ENCODE measurements at places on chromosomes 12 and 14.

DNA sequence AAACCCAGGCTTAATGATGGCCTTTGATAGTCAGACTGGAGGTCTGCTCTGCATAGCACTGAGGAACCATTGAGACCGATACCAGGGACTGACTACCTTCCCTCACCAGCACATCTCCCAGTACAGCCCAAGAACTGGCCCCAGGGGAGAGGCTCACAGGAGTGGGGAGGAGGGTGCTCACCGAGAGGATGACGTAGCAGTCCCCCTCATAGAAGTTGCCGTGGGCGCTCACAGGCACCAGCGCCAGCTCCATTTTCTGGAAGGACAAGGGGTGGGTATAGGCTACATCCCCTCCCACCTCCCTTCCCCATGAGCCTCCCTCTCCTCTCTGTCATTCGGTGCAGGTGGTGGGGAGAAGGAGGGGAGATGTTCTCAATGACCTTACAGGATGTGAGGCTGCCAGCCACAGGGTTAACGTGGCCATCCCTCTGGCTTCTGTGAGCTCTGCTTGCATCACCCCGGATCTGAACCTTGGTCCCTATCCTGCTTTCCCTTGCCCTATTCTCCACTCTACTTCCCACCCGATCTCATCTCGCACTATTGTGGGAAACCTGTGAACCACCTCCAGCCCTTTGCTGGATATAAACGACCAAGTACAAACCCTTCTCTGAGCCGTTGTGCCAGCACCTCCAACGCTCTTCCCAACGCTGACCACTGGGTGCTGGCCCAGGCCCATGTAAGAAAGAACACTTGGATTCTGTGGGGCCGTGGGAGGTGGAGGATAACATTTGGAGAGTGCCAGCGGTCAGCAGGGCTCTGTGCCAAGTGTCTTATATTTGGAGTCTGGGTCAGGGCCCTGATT, 4.4 kb downstream of the AVIL start:
- DNase-seq: peak; percentile 47

GRCh38 chr14:58299401-58300330, 1.3 kb downstream of the ARID4A start:
- DNase-seq: peak; percentile 30

GRCh38 chr12:6336889-6337853, 4.7 kb downstream of the TNFRSF1A start:
- no peak for DNase-seq

DNA sequence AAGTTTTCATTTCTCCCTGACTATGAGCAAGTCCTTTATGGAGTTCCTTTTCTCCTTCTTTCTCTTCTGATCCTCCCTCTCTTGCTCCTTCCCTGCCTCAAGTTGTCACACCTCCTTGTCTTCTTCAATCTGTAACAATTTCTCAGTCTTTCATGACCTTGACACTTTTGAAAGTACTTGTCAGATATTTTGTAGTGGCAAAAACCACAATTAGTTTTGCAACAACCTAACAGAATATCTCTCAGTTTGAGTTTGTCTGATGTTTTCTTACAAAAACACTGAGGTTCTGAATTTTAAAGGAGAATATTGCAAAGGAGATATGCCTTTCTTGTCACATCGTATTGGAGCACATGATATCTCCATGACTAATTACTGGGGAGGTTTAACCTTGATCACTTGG, 4.1 kb upstream of the CRADD start:
- DNase-seq: no peak

- no peak for DNase-seq
Measured at GRCh38 chr12:6332459-6332858, 9.4 kb downstream of the TNFRSF1A start.

- DNase-seq: no peak
Measured at GRCh38 chr12:14836336-14837210, 6.8 kb downstream of the ART4 start.

- no peak for DNase-seq
Measured at GRCh38 chr12:96434107-96434506, 33.9 kb upstream of the CDK17 start.

GRCh38 chr12:57793920-57794319, 11.3 kb downstream of the TSFM start:
- DNase-seq: no peak

DNA sequence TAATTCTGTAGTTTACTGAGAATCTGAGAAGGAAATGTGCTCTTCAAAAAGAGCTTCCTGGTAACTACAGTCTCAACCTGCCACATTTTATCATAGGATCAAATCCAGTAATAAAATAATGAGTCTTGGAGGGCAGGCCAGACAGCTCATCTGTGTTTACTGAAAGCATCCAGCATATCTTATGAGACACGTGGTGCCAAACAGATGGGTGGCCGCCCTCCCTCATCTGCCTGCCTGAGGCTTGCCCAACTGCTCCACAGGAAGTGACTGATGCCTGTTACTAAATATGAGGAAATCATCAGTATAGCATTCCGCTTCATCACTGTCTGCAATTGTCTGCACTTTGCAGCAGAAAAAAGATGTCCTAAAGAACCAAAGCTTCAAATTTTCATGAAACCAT, 13.5 kb downstream of the DHRS7 start:
- DNase-seq: peak; percentile 94

- peak; percentile 75 for DNase-seq
Measured at GRCh38 chr12:53006810-53007309, 604 bp downstream of the EIF4B start.

DNA sequence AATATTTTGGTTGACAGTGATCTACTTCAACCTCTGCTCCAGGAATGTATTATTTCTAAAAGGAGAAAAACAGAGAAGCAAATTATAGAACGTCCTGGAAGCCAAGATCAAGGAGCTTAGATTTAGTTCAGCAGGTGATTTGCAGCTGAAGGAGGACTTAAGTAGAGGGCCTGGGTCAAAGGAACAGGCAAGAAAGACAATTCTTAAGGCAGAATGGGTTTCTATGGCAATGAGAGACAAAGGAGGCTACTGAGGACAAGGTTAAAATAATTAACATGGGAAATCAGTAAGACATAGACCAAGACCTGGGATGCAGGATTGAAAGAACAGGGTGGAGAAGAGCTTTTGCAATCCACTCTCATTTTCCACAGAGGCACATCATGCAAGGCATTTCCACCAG, 2.4 kb upstream of the SNW1 start:
- no peak for DNase-seq

- DNase-seq: peak; percentile 13
Measured at GRCh38 chr12:80187660-80188090, 88.3 kb downstream of the OTOGL start.

DNA sequence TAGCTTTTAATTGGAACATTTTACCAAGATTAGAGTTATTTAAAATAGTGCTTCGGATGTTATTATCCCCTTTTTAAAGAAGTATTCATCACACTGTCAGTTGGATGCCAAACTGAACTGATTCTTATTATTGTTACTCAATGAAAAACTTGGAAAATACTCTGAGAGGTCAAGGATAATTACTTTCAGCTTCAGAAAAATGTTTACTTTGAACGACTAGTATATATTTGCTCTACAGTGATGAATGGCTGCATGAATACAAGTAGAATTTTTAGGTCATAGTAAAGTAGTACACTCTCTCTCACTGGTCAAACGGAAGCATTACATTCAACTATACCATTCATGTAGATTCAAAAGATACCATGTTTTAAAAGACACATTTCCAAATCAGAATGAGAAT, 269.2 kb downstream of the CCDC91 start:
- no peak for DNase-seq

DNA sequence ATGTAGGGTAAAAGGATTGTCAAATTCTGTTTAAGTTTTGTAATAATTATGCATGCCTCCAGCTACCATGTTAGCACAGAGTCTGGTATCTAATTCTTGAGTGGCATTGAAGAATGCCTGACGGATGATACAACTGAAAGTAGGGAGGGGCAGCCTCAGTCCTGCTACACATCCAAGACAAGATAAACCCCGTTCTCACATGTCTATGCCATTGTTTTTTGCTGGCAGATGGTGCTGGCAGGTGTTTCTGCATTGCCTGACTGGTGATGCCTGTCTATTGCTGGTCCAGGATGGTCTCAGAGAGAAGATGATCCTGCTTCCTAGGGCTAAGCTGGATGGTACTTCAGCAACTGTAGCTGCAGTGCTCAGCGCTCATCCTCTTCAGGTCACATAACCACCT, 245.8 kb upstream of the NAV3 start:
- DNase-seq: no peak

GRCh38 chr14:99579903-99580571, 24.0 kb downstream of the CCDC85C start:
- DNase-seq: no peak

DNA sequence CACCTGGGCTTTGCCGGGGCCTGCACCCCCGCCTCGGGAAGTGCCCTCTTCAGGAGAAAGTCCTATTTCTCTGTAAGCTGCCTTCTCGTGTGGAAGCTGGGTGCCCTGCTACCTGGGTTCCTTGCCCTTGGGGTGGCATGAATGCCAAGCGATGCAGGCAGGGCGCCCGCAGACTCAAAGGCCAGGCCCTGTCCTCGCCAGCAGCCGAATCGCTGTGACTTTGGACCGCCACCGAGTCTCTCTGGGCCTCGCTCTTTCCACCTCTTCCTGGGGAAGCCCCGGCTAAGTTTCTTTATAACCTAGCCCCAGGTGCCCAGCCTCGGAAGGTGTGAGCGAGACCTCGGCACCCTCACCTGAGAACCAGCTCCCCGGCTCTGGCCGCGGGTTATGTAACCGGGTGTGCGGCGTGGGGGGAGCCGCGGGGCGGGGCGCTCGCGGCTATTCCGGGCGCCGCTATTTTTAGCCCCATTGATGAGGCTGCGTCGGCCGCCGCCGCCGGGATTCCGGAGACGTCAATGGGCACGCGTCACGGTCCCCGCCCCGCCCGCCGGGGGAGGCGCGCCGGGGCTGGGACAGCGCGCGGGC, 14.6 kb upstream of the NR4A1 start:
- peak; percentile 95 for DNase-seq

GRCh38 chr12:54017027-54017788, 8.4 kb downstream of the HOXC8 start:
- DNase-seq: peak; percentile 76

- DNase-seq: no peak
Measured at GRCh38 chr12:100656856-100657255, 83.4 kb downstream of the GAS2L3 start.

DNA sequence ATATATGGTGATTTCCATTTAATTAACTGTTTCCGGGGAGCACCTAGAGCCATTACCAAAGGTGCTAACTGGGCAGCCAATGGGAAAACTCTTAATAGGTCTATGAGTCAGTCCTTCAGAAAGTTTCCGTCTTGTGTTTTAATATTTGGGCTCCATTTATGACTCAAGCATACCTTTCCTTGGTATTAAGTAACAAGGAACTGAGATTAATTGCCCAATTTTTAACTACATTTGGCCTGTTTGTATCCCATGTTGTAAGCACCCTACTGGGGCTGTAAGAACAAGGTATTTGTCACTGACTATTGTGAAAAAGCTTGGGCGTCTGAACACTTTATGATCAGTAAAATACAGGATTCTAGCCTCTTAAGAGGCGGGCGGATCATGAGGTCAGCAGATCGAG, 62.8 kb upstream of the FOXN3 start:
- DNase-seq: no peak

- no peak for DNase-seq
Measured at GRCh38 chr12:77324416-77324762, 259.0 kb upstream of the E2F7 start.

GRCh38 chr14:69114763-69115162, 38.2 kb downstream of the DCAF5 start:
- DNase-seq: no peak

DNA sequence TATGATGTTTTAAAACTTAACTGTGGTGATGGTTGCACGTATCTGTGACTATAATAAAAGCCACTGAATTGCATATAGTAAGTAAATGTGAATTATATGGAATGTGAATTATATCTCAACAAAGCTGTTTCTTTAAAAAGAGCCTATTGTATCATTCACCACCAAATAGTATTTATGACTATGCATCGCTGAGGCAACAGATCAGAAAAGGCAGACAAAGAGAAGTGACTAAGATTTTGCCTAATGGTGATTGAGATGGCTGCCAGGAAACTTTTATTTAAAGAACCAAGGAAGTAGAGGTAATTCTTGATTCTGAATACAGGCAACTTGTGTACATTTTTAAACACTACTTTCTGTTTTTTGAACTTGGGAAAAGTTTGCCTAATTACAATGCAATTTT, 31.7 kb downstream of the DHRS7 start:
- DNase-seq: no peak

DNA sequence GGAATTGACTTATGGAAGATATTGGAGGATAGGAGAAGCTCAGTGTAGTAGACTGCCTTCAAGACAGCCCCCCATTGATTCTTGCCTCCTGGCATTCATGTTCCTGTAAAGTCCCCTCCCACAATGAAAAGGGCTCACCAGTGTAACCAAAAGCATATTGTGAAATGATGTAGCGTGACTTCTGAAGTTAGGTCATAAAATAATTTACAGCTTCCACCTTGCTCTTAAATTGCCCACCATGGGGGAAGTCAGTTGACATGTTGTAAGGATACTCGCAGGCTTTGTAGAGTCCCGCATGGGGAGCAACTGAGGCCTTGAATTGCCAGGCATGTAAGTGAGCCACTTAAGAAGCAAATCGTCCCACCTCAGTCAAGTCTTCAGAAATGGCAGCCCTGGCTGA, 25.1 kb downstream of the GTSF1 start:
- no peak for DNase-seq

GRCh38 chr14:68723808-68724268, 69.0 kb downstream of the ZFP36L1 start:
- no peak for DNase-seq

DNA sequence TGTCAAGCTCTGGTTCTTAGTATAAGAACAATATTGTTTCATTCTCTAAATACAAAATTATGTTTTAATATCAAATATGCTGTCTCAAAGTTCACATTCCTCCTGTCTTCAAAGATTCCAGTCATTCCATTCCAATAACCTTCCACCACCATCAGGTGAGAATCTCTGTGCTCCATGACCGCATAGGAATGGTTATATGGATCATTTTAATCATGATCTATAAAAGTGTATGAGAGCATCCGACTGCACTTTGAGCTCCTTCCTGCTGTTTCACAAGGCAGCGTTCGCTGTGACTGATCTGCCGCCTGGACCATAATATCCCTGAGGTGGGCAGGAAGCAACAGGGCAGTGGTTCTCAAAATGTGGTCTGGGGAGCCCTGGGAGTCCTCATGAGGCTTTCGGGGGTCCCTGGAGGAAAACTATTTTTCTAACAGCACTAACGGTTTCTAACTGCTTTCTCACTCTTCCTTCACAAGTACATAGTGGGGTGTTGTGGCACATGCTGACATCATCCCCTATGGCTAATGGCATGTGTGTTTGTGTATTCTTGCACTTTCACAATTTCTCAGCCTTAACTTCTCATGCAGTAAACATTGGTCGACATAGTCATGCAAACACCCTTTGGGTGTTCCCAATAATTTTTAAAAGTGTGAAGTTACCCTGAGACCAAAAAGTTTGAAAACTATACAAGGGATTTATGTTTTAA, 137.4 kb downstream of the ANO2 start:
- DNase-seq: no peak

DNA sequence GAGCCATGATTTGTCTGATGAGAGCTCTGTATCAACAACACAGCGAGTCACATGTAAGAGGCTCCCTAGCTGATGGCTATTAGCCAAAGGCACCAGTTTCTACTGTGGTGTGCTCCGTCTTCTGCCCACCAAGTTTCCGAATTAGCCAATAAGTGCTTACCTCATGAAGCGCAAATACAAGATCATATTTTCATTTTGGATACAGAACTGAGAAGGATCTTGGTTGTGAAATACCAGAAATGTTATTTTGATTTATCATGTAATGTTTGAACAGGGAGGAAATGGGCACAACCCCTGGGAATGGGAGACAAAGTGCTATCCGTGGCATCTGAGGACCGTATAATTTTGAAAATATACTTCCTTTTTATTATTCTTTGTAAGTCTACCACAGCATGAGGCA, 234.3 kb downstream of the DACT1 start:
- no peak for DNase-seq

- DNase-seq: no peak
Measured at GRCh38 chr12:16074894-16075293, 163.8 kb downstream of the DERA start.

Data from psoas muscle (tissue), 8 donors.